ENCODE measurements at places on chromosomes 13 and 19. TPM values are rescaled to one million over a fixed set of nuclear protein-coding genes. Genes with fewer than 3 reads are reported as not detected.
A peak's percentile ranks its signal among the peaks of the same experiment; 100 is the strongest.

The SIGLEC6 gene
- 0.95 TPM for total RNA-seq

DNA sequence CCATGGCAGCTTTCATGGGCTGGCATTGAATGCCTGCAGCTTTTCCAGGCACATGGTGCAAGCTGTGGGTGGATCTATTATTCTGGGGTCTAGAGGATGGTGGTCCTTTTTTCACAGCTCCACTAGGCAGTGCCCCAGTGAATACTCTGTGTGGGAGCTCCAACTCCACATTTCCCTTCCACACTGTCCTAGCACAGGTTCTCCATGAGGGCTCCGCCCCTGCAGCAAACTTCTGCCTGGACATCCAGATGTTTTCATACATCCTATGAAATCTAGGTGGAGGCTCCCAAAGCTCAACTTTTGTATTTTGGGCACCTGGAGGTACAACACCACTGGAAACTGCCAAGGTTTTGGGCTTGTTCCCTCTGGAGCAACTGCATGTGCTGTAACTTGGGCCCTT, 450.6 kb downstream of the LMO7 start:
- DNase-seq, result no peak

DNA sequence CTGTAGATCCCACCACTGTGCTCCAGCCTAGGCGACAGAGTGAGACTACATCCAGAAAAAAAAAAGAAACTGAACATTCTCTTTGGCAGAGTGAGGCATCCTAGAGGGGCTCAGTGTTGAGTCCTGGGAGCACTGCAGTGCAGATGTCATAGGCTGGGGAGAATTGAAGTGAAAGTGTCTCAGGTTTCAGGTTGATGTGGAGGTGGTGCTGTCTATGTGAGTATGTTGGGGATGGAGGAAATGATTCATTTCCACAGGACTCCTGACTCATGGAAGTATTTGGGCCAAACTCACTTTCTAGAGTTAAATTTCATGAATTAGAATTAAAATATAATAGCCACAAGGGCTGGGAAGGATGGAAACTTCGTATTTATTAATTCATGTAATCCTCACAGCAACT, 134.4 kb upstream of the TSC22D1 start:
- no peak for DNase-seq

The CPB2 gene
- total RNA-seq, result not detected

The LNX2 gene
- 4.1 TPM for total RNA-seq

DNA sequence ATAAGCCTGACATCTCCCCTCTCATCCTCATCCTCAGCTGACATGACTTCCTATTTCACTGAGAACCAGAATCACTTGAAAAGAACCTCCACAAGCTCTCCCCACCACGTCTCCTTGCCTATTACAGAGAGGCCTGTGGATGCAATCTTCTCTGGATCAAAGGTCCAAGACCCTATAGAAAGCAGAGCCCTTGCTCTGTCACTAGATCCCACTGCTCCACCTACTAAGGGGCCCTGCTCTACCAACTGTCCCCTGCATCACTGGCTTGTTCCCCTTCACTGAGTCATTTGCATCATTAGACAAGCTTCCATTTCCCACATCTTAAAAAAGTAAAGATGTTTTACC, 40.8 kb downstream of the RCBTB2 start:
- DNase-seq, result peak; percentile 68

DNA sequence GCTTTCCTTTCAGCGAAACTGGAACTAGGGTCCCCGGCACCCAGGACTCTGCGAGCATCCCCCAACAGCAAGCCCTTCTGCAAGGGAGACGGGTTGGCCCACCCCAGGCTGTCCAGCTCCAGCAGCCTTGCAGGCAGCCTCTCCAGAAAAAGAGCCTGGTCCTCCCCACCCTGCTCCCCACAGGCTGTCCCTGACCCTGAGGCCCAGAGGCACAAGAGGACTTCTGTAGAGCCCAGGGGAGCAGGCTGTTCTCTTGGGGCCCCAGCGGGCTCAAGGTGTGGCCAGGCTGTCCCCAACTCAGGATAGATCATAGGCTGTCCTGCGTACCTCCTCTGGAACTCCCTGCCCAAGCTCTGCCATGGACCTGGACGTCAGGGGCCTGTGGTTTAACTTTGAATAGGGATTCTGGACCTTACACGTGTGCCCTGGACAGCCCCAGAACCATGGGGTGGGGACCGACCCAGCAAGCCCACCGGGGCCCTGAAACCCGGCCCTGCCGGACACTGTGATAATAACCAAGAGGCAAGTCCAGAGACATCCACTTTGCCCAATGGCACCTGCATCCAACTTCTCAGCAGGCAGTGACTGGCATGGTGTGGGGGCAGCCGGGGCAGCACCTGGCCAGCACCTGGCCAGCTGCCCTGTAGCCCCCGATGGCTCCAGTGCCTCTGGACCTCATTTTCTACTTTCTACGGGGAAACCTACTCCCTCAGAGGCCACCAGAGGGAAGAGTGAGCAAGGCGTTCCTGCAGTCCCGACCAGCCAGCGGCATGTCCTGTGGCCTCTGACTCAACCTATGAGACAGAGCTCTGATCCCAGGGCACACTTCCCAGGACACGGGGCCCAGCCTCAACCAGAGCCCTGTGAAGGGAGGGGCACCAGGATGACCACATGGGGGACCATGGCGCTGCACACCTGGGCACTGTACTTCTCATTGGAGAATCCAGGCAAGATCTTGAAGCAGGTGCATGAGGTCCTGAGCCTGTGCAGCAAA, 50.9 kb upstream of the TPM4 start:
- peak; percentile 65 for DNase-seq

The TUBA3C gene
- not detected for total RNA-seq

DNA sequence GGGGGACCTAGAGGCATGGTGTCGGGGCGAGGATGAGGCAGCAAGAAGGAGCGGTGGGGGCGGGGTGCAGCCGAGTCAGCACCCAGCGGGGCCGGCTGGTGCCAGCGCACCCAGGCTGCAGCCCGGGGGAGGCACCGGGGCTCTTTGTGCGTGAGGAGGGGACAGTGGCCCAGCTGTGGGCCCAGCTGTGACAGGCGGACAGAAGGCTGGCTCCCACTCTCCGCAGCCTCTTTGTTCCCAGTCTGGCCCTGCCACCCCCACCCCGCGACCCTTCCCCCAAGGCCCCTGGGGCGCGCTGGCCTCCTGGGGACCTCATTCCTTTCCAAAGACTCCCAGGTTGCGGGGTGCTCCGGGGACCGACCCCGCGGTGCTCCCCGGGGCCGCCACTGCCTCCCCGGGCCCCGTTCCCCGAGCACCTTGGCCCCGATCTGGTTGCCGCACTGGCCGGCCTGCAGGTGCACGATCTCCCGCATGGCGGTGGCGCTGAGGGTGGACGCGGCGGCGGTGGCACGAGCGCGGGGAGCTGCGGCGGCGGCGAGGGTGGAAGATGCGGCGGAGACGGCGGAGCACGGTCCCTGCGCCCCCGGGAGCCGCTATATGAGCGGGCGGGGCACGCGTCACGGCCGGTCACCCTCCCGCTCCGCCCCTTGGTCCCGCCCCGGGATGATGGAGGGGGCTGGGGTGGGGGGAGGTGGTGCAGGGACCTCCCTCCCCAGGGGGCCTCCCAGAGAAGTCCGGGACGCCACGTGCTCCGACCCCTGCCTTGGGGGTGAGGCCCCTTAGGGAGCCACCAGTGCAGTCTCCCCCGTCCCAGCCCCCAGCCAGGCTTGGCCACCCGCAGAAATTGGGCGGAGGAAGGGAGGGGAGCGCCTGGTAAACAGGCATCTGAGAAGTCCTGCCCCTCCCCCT, at the start of gene TUBB4A:
Gene TUBB4A, minus strand, starts transcription at position 570 of the 909 bp plus-strand sequence. Its CDS starts 97 bp downstream, at position 473.
- DNase-seq, result peak; percentile 85

DNA sequence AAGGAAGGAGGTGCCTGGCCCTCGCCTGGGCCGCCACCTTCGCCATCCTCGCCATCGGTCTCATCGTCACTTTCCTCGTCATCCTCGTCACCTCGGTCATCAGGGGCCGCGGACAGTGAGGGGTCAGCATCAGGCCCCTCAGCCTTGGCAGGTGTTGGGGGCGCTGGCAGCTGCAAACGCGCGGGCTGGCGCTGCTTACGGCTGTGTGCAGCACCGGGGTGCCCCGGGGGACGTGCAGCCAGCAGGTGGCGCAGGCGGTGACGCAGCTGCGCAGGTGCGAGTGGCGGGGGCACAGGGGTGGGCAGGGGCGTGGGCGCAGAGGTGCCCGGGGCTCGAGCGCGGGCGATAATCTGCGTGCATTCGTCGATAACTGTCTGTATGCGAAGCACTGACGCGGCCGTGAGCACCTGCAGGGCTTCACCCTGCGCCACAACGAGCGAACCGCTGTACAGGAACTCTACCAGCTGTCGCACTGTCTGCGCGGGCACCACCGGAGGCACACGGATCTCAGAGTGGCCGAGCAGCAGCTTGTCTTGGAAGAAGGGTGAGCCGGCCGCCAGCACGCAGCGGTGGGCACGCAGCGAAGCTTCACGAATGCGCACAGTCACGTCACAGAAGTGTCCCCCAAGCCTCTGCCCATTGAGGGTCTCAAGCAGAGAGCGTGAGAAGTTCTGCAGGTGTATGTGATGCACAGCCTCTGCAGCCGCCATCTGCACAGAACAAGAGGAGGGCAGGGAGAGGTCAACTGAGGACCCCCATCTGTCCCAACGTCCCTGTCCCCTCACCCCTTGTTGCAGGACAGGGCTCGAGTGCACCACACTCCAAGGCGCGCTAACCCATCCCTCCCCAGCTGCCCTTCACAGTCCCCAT, 2.4 kb downstream of the ZBTB45 start:
- DNase-seq, result no peak

The MBD3L2 gene
- not detected for total RNA-seq

DNA sequence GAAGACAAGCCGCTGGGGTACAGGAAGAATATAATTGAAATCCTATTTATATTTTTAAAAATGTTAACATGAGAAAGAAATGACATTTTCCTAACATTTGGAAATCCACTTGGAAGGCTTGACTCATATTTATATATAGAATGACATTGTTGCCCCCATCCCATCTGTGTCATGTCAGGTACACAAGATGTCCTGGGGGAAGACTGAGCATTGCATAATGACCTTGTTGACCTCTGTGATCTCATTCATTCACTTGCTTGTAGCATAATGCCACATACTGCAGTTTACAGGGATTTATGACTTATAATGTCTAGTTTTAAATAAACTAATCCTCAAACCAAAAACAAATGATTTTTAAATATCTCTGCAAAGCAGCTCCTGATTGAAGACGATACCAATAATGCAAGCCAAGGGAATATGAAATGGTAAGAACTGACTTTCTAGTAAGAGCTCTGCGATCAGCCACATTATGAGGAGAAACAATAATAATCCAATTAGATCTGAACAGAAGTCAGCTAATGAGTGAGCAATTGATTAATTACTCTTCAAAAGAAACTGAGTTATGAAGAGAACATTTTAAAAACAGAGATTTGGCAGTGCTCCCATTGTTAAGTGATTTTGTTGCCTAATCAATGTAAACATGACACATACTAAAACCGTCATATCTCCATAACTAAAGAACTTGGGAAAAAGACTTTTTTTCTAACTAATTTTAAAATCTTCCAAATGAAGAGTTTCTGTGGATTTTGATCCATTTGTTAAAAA, 21.2 kb upstream of the VWA8 start:
- DNase-seq, result no peak

The LYPD3 gene
- 4.1 TPM for total RNA-seq

- no peak for DNase-seq
These were observed 4.9 kb downstream of the TFDP1 start for GRCh38 chr13:113589251-113589960.

DNA sequence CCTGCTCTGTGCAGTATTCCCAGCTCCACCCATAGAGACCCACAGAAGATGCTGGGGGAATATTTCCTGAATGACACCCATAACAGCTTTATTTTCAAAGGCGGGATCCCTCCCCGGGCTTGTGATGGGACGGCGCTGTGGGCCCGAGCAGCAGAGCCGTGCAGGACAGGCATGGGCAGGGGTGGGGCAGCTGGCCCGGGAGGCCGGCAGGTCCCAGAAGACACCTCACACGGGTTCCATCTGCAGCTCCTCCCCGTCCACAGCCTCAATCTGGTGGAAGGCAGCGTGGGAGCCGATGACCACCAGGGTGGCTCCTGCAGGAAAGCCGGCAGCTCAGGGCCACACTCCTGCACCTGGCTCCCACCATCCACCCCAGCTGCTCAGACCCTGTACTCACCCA, 2.5 kb downstream of the RABAC1 start:
- DNase-seq, result no peak

The ITPKC gene
- 7.7 TPM for total RNA-seq

DNA sequence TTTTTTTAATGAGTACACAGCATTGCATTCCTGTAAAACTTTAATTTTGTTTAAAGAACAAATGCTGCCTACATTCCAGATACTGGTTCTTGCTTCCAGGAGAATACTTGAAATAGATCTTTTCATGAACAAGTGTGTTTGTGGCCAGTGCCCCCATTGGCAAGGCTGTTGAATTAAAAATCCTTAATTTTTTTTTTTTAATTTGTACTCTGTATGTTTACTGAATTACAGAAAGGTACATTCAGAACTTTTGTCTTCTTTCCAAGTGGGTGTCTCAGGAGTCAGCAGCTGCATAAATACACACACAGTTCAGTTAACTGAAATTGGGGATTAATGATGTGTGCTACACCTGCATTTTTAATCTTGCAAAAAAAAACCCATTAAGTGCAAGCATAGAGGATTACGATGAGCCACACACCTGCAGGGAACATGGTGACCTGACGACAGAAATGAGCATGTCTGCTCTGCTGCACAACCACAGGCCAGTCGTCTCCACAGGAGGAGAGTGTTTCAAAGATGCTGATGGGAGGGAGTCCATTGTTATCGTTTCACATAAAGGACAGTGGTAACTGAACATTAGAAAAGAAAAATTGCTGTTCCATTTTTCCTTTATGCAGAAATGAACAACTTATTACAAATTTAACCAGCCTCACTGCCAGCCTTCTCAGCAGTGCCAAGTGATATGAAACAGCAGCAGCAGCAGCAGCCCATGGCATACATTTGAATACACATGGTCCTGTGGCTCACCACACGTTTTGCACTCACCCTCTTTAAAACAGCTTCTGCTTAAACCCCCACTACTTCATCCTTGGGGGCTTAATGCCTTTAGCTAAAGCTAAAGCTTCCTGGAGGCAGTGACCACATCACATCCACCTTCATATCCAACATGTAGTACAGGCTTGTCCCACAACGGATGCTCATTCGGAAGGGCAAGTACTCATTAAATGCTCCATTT, 72.3 kb upstream of the RFC3 start:
- DNase-seq, result no peak

DNA sequence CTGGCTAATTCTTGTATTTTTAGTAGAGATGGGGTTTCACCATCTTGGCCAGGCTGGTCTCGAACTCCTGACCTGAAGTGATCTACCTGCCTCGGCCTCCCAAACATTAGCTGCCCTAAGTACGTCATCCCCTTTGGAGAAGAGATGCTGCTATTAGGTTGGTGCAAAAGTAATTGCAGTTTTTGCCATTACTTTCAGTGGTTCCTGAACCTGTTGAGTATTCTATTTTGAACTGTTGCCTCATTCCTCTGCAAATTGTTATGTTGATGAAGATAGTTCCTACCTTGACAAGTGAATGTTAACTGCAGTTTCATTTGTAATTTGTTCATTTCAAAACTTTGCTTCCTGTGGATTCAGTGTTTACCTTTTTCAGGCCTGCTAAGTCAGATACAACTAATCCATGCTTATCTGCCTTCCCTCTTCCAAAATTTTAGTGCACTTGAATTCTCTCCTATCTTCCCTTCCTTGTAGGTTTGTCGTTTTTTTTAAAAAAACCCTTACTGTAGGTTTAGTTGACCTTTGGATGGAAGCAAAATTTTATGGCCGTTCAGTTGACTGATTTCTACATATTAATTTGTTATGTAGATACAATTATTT, 24.0 kb downstream of the ZMYM2 start:
- DNase-seq, result no peak

All from activated CD4-positive, alpha-beta T cell treated with anti-CD3 and anti-CD28 coated beads, Interleukin-2, amount 10 ng/mL, durations not matched to agents 24 days and 14 days (primary cell).